Osteocyte (in vitro differentiated cells): ENCODE measurements at places on chromosomes 6 and 20.

DNA sequence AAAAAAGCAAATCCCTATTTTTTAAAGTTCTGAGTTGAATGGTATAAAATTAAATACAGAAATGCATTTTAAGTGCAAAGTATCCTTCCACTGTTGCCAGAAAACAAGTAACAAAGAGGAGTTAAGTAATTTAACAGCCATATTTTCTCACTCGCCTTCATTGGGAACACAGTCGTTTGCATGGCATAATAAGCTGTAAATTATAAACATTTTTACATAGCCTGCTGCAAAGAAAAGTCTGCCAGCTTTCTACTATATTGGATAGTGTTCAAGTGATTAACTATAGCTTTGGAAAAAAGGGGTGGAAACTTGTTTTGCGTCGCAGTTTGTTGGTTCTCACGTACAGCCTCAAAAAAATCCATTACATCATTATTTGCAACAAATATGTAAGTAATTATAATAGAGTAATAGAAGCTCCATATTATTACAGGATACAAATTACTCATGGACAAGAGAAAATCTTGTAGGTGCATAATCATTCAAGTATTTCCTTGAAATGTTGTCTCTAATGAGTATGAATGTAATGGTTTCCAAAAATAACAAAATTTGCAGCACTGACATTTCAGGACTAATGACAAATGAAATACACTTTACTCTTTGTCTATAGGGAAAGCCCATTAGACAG lies 139.3 kb downstream of the PDSS2 start:
- no peak for DNase-seq

GRCh38 chr6:9064156-9064555 lies 628.8 kb upstream of the SLC35B3 start:
- DNase-seq, result no peak

- DNase-seq, result no peak
Observed at GRCh38 chr6:166335378-166336302, 6.7 kb downstream of the SFT2D1 start.

GRCh38 chr20:19449051-19449450 lies 236.6 kb downstream of the SLC24A3 start:
- DNase-seq, result no peak

GRCh38 chr6:71468841-71469700 lies 180.5 kb downstream of the OGFRL1 start:
- no peak for DNase-seq

DNA sequence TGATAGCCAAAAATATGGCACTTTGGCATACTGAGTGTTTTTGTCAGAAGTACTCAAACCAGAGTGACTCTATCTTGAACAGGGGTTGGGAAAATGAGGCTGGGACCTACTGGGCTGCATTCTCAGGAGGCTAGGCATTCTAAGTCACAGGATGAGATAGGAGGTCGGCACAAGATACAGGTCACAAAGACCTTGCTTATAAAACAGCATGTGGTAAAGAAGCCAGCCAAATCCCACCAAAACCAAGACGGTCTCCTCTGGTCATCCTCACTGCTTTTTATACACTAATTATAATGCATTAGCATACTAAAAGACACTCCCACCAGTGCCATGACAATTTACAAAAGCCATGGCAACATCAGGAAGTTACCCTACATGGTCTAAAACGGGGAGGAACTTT lies 985.1 kb downstream of the HACE1 start:
- no peak for DNase-seq

- no peak for DNase-seq
Observed at GRCh38 chr20:23926526-23926880, 47.0 kb upstream of the CST5 start.

GRCh38 chr6:122726649-122727048 lies 52.9 kb upstream of the FABP7 start:
- DNase-seq, result no peak

GRCh38 chr6:108656836-108657235 lies 96.1 kb downstream of the FOXO3 start:
- no peak for DNase-seq

- DNase-seq, result no peak
Observed at GRCh38 chr6:3176562-3177355, 19.4 kb upstream of the TUBB2A start.

DNA sequence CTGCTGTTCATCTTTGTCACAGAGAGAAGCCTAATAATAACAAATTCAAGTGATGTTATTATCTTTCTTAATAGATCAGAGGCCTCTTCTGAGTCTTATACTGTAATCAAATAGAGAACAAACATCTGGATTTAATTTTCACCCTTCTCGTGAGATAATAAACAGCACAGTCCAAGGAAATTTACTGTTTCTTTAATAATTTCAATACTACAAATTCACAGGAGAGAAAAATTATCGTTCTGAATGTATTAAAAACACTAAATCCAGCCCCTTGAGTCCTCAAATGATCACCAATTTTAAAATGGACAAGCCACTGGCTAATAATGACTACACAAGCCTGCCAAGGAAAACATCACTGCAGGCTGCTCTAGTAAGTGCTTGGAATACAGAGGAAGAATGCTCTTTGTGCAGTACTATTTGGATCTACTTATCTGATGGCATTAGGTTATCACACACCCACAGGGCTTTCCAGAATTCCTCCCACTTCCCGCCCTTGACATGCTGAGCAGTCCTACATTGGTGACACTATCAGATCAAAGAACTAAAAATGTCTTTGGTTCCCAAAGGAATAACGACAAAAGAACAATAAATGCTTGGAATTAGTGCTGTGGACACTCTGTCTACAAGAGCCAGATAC lies 38.1 kb downstream of the SYNE1 start:
- no peak for DNase-seq

DNA sequence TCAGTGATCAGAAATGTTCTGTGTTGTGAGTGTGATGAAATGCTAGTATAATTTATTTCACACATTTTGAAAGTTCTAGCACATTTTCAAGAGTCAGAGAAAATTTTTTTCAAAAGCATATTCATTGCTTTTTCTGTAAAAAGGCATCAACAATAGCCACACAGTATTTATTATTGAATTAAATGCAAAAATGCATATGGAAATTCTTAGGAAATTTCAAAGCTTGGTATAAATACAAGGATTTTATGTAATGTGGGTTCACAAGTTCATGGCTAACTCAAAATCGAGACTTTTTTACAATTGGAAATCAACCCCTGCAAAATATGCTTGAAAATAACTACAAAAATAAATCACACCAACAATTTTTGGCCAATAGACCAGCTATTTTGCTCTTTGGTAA lies 302.0 kb upstream of the ECI2 start:
- no peak for DNase-seq

DNA sequence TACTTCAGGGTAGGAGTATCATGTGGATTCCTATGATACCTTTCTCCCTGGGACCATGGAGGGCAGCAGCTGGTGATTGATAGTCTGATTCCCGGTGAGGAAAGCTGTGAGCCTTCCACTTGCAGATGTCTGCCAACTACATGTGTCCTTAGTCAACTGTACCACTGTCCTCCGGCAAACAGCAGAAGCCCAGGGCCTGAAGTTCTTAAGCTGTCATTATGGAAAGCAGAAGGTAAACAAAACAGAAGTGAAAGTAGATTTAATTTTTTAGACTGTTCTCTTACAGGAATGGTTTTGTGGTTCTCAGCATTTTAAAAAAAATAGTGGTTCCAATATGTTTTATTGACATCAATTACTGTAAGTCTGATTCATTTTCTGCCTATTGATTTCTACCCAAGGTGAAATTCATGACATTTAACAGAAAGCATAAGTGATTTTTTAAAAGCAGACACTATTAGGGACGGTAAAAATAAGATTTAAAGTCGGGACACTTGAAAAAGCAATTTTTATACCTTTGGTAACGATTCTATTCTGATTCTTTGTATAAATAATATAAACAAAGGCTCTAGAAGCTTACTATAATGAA lies 36.6 kb downstream of the PTPN1 start:
- DNase-seq, result no peak

DNA sequence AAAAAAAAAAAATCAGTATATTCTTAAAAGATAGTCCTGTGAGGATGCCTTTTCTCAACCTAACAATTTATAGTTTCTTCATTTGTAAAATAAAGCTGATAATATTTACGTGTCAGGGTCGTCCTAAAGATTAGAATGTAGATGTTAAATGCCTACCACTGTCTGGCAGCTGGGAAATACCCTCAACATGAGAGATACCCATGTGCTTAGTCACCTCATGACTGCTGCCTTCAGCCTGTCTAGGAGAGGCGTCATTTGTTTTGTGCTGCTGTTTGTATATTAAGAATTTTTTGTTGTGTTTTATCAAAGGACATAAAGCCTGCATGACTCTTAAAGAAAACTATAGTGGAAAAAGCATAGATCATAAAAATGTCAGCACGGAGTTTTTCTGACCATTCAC lies 9.5 kb downstream of the FAM120B start:
- DNase-seq, result no peak

DNA sequence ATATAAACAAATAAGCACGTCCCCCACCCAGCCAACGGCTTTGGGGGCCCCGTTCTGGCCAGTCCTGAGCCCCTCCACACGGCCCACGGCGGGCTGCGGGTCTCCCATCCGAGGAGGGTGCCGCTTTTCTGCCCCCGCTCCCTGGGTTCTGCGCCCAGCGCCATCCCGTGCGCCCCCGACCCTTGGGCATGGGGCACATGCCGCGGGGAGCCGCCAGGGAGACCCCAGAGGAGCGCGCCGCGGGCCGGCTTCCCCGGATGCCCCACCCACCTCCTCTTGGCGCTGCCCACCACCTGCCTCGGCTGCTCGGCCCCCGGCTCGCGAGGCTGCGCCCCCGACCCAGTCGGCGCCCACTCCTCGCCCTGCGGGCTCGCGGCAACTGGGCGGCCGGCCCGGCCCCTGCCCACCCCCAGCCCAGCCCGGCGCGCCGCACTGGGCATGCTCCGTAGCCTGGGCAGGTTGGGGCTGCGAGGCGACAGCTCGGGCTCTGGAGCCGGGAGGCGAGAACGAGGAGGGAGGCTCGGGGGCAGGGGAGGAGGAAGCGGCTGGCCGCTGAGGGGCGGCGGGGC lies 570 bp upstream of the PLCB4 start:
- DNase-seq, result peak; percentile 89

DNA sequence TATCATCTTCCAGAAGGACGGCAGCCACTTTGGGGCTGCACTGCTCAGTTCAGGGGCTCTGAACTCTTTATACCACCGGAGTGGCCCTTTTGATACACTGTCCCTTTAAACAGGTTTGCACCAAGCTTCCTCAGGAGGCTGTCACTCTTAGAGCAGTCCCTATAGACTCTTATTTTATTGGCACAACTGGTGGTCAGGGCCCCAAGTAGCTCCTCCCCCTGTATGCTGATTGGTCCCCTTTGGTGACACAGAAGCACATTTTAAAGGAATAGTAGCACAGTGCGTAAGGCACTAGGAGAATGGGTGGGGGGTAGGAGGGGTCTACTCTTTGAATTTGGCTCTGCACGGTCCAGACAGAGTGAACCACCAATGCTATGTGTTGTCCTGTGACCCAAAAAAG lies 122.6 kb upstream of the MLN start:
- DNase-seq, result no peak

DNA sequence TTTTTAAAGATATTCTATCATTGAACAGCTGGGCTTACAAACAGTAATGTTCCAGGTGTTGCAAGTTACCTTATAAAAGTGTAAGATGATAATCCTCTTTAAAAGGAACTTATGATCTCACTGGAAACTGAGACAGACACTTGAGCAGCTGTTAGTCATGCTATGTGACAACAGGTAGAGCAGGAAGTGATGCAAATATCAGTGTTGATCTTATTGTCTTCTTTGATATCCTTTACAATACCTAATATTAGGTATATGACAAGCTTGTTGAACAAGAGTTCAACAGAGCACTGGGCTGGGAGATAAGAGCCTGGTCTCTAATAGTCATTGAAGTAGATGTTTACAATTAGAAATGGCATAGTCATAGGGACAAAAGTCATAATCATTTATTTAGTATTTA lies 150.0 kb downstream of the UBE3D start:
- no peak for DNase-seq

DNA sequence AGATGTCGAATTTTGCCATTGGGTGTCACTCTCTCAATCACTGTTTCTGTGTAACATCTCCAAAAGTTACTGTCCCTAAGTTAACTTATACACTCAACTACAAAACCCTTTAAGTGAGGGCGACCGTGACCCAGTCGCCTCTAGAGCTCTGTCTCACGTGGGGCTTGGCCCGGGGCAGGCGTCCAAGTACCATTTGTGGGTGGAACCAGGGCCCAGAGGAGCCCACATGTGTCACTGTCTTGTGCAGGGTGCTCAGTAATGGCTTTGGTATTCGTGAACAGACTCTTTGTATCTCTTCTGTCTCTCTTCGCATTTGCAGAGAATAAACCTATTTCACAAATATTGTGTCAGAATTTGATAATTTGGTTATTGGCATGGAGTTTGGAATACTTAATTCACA lies 109.9 kb upstream of the THBS2 start:
- DNase-seq, result no peak
